ENCODE measurements at places on chromosomes 5 and 9. TPM values are rescaled to one million over a fixed set of nuclear protein-coding genes. Genes with fewer than 3 reads are reported as not detected.

DNA sequence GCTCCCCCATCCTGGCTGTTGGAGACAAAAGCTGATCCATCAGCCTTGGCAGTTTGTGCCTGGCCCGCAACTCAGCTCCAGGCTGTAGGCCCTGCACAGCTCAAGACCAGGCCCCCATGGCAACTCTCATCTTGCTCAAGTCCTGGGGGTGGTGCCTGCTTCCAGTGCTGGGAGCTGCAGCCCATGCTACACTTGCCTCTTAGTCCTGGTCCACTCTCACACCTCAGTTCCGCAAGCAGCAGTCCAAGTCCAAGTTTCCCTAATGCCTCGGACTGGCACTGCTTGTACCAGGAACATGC lies 14.2 kb downstream of the AHRR start:
- no peak for DNase-seq

Gene N4BP3
- polyA plus RNA-seq = 4.4 TPM

DNA sequence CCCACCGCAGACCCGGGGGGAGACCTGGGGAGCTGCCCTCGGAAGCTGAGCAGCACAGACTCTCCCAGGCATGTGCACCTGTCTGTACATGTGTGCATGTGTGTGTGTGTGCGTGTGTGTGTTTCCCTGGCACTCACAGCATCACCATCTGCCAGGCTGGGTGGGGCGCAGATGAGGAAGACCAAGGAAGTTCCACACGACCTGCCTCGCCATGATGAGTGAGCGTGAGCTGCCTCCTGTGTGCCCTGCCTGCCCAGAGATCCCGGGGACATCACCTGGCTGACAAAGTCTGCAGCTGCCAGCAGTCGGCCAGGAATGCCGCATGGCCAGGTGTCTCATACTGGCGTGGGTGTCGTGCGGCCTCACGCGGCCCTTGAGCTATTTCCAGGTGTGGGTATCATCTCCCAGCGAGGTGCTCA lies 4.0 kb upstream of the GPSM1 start:
- no peak for DNase-seq

Gene ADCY2
- polyA plus RNA-seq = 6.7 TPM

Gene ADAMTS13
- 6.6 TPM for polyA plus RNA-seq

Gene PRRC2B
- polyA plus RNA-seq = 200 TPM

- no peak for DNase-seq
Measured at GRCh38 chr9:129781981-129782380, 21.0 kb upstream of the TOR1B start.

- no peak for DNase-seq
Measured at GRCh38 chr9:135301271-135302263, 178.0 kb upstream of the PPP1R26 start.

DNA sequence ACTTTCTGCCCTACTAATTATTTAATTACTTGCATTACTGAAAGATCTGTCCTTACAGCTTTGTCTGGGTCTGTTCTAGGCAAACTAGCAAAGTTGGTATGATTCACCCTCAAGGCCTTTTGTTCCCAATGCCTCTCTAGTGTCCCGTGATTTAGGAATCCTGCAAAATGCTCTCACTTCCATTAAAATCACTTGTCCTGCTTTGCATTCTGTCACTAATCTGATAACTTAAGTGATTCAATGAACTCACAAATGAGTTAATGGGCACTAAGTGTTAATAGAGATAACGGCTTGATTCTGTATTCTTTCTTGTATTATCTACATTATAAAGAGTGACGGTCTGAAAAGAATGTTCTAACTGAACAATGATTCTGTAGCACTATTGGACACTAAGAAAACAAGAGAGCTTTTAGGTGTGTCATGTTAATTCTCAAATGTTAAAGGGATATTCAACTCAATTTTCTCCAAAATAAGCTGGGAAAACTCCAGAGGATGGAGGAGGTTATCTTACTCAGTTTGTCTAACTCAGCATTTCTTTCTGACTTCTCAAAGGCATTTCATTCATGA lies 697.3 kb downstream of the CETN3 start:
- no peak for DNase-seq

Gene ASS1
- 345 TPM for polyA plus RNA-seq

GRCh38 chr9:80797831-80798688 lies 891.3 kb downstream of the TLE1 start:
- peak; percentile 82 for DNase-seq

GRCh38 chr9:35172878-35173277 lies 11.1 kb downstream of the UNC13B start:
- no peak for DNase-seq

Gene UIMC1
- 39.7 TPM for polyA plus RNA-seq

GRCh38 chr5:75152860-75153259 lies 83.8 kb downstream of the ANKRD31 start:
- no peak for DNase-seq

DNA sequence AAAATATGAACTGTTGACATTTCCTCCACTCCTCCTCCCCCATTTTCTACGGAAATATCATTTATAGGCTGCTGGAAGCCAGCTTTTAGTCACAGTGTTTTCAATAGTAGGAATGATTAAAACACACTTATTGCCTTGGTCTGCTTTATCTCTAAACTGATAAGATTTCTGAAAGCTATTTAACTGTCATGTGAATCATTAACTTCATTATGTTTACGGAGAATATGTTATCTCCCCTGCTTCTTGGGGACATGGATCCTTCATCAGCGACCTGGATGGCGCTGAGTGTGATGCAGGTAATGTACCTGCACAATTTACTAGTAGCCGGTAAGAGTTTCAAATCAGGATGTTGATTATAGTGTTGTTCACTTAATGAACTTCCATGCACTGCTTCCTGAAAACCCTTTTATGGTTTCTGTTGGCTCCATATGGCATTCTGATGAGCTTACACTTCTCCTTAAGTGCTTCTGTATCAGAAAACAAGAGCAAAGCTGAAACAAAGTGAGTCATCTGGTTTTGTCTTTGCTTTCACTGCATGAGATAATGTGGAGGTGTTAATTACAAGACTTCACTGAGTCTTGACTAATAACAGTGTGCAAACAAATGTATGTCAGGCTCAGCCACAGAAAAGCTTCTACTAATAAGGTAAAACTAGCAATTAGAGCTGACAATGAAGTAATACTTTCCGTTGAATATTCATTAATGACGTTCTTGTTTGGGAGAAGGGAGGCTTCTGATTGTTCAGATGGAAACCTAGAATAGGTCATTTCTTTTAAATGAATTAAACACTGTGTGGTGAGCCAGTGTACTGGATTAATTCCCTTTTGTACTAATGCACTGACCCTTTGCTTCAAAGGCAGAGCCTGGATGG lies 162.4 kb upstream of the ZNF608 start:
- no peak for DNase-seq

DNA sequence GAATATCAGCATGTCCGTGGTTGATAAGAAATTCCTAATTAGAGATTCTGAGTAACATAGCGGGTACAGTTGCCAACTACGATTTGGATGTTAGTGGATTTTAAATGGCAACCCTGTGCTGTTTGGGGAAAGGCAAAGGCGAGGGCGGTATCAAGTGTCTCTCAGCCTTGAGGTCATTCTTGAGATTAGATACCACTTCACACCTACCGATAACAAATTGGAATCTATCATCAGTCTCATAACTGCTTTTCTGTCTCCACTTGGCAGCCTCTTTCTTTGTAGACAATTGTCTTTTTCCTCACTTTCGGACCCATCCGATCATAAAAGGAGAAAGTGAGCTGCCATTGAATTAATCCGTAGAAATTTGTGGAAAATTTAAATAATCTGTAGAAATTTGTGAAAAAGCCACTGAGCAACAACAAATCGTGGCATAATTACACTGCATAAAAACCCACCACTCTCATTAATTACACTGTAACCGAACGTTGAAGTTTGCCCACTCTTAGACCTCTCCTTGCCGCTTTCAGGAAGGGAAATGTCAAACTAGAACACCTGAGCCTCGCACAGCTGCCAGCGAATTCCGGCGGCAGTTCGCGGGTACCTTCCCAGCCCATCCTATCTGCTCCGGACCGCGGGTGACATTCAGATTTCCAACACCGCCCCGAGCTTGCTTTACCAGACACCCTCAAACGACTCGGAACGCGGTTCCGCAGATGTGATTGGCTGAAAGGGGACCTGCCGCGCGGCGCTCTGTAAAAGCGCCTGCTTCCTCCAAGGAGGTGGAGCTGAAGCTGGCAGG lies 849 bp upstream of the RGMB start:
- peak; percentile 65 for DNase-seq

Gene SHOC1
- 1.5 TPM for polyA plus RNA-seq

GRCh38 chr9:98575379-98576346 lies 133.1 kb downstream of the GABBR2 start:
- no peak for DNase-seq

DNA sequence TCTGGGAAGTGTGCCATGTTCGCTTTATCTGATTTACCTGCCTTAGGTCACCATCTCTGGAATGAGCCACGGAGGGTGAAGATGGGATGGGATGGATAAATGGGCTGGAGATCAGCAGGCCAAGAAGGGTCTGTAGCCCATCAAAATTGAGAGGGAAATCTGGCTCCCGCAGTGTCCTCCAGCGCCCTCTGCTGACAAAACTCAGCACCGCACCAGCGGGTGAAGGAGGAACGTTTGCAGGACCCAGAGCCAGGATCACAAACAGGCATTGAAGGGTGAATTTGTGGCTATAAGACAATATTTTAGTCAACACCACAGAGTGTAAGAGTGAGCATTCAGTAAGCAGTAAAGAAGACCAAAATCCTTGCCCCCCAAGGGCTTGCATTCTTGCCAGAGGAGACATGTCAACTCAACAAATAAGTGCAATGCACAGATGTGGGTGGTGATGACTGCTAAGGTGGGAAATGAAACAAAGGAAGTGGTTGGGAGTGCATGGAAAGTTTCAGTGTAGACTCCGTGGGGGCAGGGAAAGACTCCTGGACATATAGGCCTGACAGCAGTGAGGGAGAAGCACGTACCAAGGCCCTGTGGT lies 124.4 kb downstream of the TENT4A start:
- no peak for DNase-seq

GRCh38 chr5:112870966-112871365 lies 9.9 kb downstream of the SRP19 start:
- no peak for DNase-seq

DNA sequence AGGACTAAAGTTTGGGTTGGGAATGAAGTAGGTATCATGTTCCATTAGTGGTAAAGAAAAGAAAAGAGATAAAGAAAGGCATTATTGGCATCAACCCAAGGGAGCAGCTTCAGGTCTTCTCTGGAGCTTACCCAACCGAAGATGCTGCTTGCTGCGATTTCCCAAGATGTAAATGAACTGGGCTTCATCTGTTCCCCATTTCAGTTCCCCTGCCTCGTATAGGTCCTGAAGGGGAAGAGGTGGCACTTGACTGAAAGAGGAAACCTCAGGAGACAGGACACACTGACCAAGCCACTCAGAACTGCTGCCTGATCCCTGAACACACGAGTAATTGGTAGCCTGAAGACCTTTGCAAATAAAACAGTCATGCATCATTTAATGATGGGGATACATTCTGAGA lies 24.6 kb downstream of the ANXA6 start:
- DNase-seq = no peak

Gene DAB2
- 191 TPM for polyA plus RNA-seq

- DNase-seq = no peak
Measured at GRCh38 chr5:107512029-107512428, 158.7 kb downstream of the EFNA5 start.

DNA sequence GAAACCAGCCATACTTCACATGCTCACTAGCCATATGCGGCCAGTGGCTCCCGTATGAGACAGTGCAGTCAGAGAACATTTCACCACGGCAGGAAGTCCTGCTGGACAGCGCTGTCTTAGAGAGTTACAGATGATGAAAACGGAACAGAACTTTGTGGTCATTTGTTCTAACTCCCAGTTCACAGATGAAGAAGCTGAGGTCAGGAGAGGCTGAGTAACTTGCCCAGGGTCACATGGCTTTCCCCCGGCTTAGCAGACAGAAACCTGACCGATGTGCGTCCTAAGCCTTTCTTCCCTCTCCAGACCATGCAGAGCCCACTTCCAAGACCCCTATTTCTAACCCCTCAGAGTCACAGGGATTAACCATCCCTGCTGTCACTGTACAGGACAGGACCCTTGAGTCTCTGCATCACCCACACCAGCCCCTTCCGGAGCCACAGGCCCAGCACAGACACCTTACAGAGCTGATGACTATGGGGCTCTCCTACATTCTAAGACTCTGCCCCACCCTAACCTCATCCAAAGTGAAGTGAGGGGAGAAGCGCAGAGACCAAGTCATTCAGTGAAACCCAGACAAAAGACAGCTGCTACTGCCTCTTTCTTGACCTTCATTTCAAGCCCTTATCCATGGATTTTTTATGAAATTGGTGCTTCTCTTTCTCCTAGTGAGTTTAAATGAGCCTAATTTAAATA lies 86.9 kb downstream of the PTPN3 start:
- no peak for DNase-seq

Gene HARS1
- polyA plus RNA-seq = 65.0 TPM

- DNase-seq = no peak
Measured at GRCh38 chr9:34519321-34520020, 3.3 kb downstream of the ENHO start.

DNA sequence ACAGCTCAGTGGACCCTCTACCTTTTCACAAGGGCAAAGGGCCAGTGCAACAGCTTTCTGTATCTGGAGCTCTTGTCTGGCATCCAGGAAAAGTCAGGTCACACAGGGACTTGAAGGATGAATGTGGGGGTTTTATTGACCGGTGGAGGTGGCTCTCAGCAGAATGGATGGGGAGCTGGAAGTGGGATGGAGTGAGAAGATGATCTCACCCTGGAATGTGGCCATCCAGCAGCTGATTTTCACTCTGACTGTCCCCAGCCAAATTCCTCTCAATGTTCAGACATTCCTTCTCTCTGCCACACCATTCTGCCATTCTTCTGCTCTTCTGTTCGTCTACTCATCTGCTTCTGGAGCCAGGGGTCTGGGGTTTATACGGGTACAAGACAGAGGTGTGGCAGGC lies 1119.9 kb downstream of the TAF11L14 start:
- no peak for DNase-seq

DNA sequence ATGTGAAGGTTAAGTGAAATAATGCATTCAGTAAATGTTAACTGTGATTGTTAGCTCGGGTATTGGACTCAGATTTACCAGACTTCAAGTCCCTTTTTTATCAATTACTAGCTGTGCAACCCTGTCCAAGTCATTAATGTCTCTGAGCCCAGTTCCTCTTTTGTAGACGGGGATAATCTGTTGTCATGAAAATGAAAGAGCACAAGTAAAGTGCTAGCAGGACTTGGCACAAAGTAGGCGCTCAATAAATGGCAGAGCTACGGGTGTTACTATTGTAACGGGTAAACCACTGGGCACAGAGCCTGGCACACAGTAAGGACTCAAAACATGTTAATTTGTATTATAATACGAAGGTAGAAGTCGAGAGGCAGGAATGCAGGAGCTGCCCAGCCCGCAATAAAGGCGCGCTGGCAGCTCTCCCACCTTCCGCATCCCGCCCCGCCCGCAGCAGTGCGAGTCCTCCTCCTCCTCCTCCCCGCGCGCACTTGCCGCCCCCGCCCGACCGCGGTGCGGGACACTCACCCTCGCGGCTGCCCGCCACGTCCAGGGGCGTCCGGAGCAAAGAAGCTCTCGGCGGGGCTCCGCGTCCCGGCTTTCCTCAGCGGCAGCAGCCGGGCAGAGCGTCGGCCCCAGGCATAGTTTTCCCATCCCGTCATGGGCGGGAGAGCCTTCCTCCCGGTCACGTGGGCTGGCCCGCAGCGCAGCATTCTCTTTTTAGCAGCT lies at the start of gene C1QTNF2:
Gene C1QTNF2, minus strand, starts transcription at position 637 of the 723 bp plus-strand sequence. CDS start 15,615 bp downstream, outside the sequence.
- peak; percentile 47 for DNase-seq

Gene HABP4
- 21.2 TPM for polyA plus RNA-seq
